Pulmonary artery endothelial cell (primary cell): ENCODE measurements at places on chromosomes 16 and 17. TPM values are rescaled to one million over a fixed set of nuclear protein-coding genes. Genes with fewer than 3 reads are reported as not detected.
A peak's percentile ranks its signal among the peaks of the same experiment; 100 is the strongest.

DNA sequence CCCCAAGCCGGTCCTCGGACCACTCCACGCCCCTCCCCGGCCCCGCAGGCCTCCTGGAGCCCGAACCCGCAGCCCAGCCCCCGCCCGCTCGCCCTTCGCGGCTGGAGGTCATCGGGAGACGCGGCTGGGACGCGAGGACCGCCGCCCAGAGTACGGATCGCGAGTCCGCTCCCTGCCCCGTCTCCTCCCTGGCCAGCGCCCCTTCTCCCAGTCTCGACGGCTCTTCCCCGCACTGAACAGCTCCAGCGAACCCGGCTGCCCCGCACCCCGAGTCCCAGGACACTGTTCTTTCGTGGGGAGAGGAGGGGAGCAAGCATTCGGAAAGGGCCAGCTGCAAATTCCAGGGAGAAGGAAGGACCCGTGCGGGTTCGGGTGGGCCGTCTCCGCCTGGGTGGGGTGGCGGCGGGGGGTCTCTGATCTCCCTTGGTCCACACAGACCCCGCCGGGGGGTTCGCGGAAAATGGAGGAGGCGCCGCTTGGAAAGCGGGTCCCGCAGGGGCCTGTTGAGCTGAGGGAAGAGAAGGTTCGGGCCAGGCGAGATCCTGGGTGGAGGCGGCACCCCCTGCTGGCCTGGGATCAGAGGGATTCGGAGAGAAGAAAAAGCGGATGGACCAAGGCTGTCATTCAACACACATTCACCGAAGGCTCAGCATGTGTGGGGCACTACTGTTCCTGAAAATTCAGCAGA, 632 bp upstream of the RTN4RL1 start:
- DNase-seq, result no peak

DNA sequence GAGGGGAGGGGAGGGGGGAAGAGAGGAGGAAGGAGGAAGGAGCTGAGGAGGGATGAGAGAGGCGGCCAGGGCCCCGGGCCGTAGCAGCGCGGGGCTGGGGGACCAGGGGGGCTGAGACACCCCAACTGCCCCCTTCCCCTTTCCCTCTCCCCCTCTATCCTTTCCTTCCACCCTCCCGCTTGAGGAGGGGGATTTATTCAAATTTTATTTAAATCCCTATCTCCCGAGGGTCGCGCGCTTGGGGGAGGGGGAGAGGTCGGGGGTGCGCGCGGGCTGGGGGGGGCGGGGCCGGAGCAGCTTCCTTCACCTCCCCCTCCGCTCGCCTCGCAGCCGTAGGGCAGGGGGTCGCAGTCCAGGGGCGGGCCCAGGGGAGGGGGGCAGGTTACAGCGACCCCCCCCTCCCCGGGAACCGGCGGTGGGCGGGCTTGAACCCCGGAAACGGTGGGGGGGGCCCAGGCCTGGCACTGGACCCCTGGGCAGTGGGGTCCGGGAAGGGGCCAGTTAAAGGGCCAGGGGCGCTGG, at the start of gene FBXL19:
Gene FBXL19 (plus strand): TSS at position 19 of the 522 bp plus-strand sequence. CDS start 2,183 bp downstream, outside the sequence.
- no peak for DNase-seq

DNA sequence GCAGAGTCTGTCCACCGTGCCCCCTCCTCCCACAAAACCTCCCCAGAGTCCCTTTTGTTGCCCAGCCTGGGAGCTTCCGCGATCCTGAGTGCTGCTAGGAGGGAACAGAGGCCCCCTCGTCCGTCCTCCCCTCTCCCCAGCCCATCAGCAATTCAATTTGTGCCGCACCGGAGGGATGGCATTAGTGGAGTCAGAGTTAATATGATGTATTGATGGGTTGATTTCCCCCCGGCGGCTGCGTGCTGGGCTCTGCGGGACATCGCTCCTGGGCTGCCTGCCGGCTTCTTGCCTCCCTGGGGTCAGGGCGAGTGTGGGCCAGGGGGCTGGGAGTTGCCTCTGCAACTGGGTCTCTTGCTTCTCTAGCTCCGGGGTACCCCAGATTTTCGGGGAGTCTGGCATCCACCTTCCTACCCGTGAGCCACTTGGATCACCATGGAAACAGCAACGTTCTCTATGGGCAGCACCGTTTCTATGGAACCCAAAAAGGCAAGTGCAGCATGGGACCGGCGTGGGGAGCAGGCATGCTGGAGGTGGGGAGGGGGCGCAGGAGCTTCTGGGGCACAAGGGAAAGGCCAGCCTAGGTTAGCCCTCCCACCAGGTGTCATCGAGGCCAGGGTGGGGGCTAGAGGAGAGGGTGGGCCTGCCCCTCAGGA, 42.9 kb downstream of the BAHCC1 start:
- DNase-seq, result no peak

- DNase-seq, result peak; percentile 40
These were observed 54.5 kb downstream of the NDE1 start for GRCh38 chr16:15704545-15704987.

GRCh38 chr16:2927010-2927646, 15.4 kb downstream of the FLYWCH1 start:
- peak; percentile 39 for DNase-seq

DNA sequence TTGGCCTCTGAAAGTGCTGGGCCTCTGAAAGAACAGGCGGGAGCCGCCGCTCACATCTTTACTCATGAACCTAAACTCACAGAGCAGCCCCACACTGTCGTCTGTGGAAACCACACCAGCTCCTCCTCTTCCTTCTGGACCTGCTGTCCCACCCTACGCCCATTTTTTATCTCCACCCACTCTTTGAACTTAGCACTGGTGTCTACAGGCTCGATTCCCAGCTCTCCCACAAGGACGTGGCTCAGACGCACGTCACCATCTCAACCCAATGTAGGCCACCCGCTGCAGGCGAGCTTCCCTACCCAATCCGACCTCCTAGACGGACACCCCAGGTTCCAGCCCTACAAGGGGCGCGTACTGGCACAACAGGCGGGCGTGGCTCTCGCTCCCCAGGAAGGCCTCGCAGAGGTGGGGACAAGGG, 62.2 kb downstream of the NXN start:
- DNase-seq, result no peak

DNA sequence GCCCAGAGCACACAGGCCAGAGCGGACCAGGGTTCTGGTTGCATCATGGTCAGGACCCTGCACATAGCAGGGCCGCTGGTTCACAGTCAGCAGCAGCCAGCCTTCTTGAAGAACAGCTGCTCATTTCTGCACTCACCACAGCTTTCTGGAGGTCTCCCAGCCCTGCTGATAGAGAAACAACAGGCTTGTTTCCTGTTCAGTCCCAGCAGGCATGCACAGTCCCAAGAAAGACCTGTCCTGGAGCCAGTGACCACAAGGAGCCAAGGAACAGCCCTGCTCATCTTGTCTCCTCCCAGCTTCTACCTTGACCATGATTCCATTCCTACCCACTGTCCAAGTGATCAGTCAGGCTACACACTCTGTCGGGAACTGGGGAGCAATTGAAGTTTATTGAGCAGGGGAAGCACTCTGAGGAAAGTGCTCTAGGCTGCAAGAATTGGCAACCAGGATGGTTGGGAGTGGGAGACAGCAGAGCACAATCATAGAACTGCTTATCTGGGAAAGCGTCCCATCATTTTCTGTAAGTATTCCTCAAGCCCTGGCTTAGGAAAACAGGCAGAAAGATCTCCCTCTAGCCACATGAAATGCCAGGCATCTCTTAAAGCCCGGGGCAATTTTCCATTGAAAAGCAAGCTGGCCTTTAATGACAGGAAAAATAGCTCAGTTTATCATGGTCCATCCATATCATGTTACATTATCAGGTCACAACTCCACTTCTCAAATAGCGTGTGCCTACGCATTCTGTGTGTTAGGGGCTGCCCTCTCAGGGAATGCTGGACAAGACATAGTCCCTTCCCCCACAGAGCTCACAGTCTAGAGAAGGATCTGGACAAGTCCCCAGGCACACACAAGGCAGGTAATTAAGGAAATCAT, 155.4 kb upstream of the FOXF1 start:
- no peak for DNase-seq

- no peak for DNase-seq
These were observed 104.6 kb downstream of the GNAO1 start for GRCh38 chr16:56295739-56296527.

- DNase-seq, result no peak
These were observed 10.1 kb upstream of the HSF5 start for GRCh38 chr17:58498177-58498828.

GRCh38 chr17:13113821-13114525, 96.1 kb upstream of the ELAC2 start:
- DNase-seq, result no peak

DNA sequence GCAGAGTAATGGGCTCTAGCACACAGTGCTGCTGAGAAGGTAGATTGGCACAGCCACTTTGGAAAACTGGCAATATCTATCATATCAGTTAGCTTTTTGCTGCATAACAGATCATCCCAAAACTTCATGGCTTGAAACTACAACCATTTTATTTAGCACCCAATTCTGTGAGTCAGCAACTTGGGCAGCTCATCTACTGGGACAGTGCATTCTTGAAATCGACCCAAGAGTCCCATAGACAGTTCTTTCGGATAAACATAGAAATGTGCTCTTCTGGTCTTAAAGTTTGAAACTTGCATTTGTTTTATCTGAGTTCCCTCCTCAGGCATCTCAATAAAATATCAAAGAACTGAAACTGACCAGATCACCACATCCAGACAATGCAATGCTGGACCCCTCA, 76.7 kb downstream of the CEP112 start:
- no peak for DNase-seq

DNA sequence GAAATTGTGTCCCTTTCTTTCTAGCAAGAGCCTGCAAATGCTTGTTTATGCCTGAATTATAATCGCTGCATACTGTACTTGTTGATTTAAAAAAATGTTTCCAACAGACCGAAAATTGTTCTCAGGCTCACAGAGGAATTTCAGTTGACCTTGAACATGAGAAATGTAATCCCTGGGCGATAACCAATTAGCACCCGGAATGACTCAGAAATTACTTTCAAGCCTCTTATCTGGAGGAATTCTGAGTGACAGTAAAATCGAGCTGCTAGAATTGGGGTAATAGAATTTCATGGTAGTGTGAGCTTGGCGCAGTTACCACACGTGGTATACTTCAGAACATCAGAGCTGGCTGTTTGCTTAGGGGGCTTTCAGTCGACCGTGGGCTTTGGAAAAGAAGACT, 139.1 kb upstream of the CACNG3 start:
- DNase-seq, result no peak

DNA sequence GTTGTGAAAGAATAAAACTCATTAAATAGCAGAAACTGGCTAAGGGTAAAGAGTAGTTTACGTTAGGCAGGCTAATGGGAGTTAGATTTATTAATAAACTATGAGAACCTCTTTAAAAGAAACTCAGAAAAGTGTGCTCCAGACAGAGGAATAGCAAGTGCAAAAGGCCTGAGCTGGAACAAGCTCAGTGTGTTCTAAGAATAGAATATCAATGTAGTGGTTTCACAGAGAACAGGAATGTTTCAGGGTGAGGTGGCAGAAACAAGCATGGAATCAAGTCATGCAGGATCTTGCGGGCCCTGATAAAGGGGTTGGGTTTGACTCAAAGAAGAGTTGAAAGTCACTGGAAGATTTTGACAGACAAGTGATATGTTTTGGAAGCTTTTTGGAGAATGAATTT, 164.0 kb upstream of the HS3ST3A1 start:
- DNase-seq, result no peak

DNA sequence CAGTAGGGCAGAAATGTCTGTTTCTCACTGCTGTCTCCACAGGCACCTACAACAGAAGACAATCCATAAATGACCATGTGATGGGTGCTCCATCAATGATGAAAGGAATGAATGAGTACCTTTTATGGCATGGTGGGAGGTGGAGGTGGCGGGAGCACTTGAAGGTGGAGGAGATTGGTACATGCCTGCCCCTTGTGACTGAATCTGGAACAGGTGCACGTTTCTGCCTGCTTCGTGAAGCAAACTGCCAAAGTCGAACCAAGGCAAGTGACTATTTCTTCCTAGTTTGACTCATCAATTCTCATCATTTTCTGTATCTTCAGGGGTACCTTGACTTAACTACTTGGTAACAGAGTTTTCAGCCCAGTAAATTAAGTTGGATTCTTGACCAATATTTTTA, 25.4 kb downstream of the CDRT15 start:
- DNase-seq, result no peak

DNA sequence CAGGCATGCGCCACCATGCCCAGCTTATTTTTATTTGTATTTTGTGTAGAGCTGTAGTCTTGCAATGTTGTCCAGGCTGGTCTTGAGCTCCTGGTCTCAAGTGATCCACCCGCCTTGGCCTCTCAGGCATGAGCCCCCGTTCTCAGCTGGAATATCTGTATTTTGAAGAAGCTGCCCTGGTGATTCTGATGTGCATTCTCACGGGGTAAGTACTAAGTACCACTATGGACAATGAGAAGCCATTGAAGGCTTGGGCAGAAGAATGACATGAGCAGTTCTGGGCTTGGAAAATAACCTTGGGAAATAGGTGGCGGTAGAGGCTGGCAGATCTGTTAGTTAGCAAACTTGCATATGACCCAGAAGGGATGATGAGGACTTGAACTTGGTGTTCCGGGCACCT, 15.6 kb upstream of the NKD1 start:
- DNase-seq, result no peak

DNA sequence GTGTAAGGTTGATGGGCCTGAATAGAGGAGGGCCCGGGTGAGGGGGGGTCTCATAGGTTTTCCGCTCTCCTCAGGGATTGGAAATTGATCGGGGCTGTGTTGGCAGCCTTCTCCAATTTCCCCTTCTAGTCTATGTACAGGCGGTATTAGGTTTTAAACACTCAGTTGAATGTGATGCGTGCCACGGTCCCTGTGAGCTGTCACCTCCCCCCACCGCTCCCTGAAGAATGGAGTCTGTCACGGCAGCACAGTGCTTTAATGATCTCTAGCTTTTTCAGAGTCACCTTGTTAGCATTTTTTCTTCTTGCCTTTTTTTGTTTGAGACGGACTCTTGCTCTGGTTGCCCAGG, 800 bp downstream of the COX4I1 start:
- no peak for DNase-seq

Gene ALOX12B
- not detected in 2 replicates for total RNA-seq

Gene C16orf96
- not detected in 2 replicates for total RNA-seq

Gene RILP
- 10.3 and 13.1 TPM in 2 replicates for total RNA-seq

Gene CCL1
- not detected in 2 replicates for total RNA-seq

Gene KRT20
- not detected in 2 replicates for total RNA-seq

Gene CLEC19A
- not detected in 2 replicates for total RNA-seq

Gene GFAP
- total RNA-seq, result 0.35 and 0.53 TPM in 2 replicates
